IMR-90 (cell line): ENCODE measurements at places on chromosomes 16 and 17. TPM values are rescaled to one million over a fixed set of nuclear protein-coding genes. Genes with fewer than 3 reads are reported as not detected.
A peak's percentile ranks its signal among the peaks of the same experiment; 100 is the strongest.

DNA sequence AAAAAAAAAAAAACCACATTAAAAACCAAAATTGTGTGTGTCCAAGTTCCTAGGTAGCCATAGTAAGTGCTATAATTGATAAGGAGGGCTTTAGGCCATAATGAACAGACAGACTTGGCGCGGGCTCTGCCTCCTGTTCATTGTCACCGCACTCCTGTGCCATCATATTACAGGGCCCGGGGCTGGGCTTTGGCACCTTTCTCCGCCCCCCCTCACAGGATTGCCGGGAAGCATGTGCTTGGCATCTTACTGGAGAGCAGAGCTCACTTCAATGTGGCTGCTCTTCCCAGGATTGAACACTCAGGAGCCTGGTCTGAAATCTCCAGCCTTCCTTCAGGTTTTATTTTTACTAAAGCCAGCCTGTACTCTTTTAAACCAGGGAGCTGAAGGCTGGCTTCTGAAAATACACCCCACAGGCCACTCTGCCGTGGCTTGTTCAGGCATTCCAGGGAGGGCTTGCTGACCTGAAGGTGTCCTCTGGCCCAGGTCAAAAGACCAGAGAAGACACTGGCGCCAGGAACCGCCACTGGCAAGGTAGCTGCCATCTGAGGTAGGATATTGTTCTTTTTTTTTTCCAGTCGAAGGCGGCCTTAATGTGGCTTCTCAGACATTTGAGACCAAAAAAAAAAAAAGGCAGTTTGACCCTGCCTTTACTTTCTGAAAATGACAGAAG is 39.3 kb downstream of the DHRS7B start:
- H3K27ac ChIP-seq = 0 out of 2 replicates have a peak overlapping the region, but pooled peaks have one; percentile 6
- H3K27me3 ChIP-seq = no peaks in the 10 kb centered on the region
- H3K36me3 ChIP-seq = no peaks in the 10 kb centered on the region
- no peak for DNase-seq
- H3K4me1 ChIP-seq = peaks cover 19% of the 10 kb centered on the region
- no peak overlapping the region for H3K4me3 ChIP-seq

DNA sequence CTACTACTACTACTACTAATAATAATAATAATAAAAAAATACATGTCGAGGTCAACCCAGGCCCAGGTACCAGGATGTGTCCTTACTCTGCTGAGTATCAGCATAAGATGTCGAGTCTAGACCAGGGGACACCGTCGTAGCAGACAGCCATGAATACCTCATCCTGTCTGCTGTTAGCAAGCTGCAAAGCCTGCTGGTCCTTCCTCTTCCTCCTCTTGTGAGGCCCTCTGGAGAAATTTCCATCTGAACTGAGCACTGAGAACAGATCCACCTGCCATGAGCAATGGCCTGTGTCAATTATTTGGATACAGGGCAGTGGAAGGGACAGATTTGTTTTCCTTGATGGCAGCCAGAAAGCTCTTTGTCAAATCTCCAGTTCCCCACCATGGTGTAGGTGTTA is 168.5 kb downstream of the XYLT1 start:
- no peaks in the 10 kb centered on the region for H3K27me3 ChIP-seq
- no peaks in the 10 kb centered on the region for H3K36me3 ChIP-seq
- H3K27ac ChIP-seq = no peak overlapping the region
- no peak overlapping the region for H3K4me3 ChIP-seq
- DNase-seq = no peak
- no peaks in the 10 kb centered on the region for H3K4me1 ChIP-seq

GRCh38 chr16:85316321-85316919 is 204.1 kb upstream of the CIBAR2 start:
- no peak overlapping the region for H3K27ac ChIP-seq
- H3K4me3 ChIP-seq = no peak overlapping the region
- peak; percentile 51 for DNase-seq
- H3K36me3 ChIP-seq = no peaks in the 10 kb centered on the region

Gene SLFN12L
- under 0.01 and 0.18 TPM in 2 replicates for total RNA-seq

GRCh38 chr16:77925531-77925930 is 96.8 kb upstream of the CLEC3A start:
- no peaks in the 10 kb centered on the region for H3K4me1 ChIP-seq
- DNase-seq = no peak
- no peaks in the 10 kb centered on the region for H3K27me3 ChIP-seq
- no peak overlapping the region for H3K4me3 ChIP-seq

- DNase-seq = peak; percentile 1
- H3K27ac ChIP-seq = no peak overlapping the region
- H3K36me3 ChIP-seq = no peaks in the 10 kb centered on the region
- peaks cover 15% of the 10 kb centered on the region for H3K27me3 ChIP-seq
- no peak overlapping the region for H3K4me3 ChIP-seq
Measured at GRCh38 chr17:65455972-65456343, 105.5 kb downstream of the AXIN2 start.
